Stimulated activated CD8-positive, alpha-beta memory T cell treated with anti-CD3 and anti-CD28 coated beads, Interleukin-15, amount 100 ng/mL, for 4 hours (primary cell): ENCODE measurements at places on chromosomes 13 and 19.

DNA sequence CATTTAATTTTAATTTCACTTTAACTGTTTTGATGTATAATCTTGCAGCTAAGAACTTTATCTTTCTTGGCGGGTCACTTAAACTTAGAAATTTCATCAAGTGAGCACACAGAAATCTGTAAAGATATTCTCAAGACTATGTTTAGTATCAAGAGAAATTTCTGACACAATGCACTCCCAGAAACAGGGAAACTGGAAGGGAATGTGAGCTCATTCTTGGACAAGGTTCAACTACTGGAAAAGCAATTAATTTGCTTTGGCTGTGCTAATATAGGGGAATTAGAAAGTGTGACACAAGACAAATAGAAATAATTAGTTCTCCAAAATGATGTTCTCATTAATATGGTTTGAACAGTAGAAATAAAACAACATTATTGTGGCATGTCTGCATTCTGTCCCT lies 402.3 kb downstream of the DACH1 start:
- no peak for DNase-seq

GRCh38 chr13:41401366-41401765 lies 56.0 kb upstream of the RGCC start:
- no peak for DNase-seq

GRCh38 chr13:59356607-59357006 lies 807.1 kb downstream of the DIAPH3 start:
- DNase-seq = no peak

- DNase-seq = no peak
These were observed 36.7 kb upstream of the DOCK9 start for GRCh38 chr13:99014522-99014921.

DNA sequence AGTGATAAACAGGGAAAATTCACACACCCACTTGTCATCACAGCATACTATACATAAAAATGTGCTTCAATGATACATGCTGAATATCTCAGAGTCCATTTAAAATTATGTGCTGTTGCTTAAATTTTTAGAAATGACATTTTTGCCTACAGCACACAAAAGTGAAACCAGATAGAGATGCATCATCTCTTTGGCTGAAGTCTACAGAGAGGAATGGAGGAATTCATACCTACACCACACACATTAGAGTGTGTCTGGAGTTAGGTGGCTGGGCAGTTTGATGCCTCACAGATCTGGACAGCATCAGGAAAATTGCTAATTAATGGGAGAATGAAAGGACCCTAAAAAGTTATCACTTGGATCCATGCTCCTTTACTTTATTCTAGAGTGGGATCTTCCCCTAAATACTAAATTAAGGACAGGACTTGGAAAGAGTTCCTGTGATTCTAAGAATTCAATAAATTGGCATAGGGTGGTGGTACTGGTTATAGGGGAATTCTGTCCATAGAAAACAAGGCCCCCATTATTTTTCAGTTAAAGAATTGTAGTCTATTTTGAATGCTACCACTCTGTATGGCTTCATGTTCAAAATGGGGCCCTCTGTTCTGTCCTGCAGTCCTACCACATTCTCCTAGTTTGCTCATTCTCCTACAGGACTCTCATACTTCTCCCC lies 41.3 kb downstream of the RCBTB2 start:
- no peak for DNase-seq

- DNase-seq = no peak
These were observed 5.7 kb downstream of the ZNF653 start for GRCh38 chr19:11499890-11500420.

GRCh38 chr19:42313096-42313839 lies at the start of gene TMEM145:
Gene TMEM145, plus strand, starts transcription at chr19:42313309. Its CDS starts 68 bp downstream, at chr19:42313377.
- no peak for DNase-seq

GRCh38 chr13:110627761-110628476 lies 12.6 kb downstream of the NAXD start:
- no peak for DNase-seq

- DNase-seq = no peak
These were observed 49.6 kb upstream of the DIAPH3 start for GRCh38 chr13:60213236-60213744.

DNA sequence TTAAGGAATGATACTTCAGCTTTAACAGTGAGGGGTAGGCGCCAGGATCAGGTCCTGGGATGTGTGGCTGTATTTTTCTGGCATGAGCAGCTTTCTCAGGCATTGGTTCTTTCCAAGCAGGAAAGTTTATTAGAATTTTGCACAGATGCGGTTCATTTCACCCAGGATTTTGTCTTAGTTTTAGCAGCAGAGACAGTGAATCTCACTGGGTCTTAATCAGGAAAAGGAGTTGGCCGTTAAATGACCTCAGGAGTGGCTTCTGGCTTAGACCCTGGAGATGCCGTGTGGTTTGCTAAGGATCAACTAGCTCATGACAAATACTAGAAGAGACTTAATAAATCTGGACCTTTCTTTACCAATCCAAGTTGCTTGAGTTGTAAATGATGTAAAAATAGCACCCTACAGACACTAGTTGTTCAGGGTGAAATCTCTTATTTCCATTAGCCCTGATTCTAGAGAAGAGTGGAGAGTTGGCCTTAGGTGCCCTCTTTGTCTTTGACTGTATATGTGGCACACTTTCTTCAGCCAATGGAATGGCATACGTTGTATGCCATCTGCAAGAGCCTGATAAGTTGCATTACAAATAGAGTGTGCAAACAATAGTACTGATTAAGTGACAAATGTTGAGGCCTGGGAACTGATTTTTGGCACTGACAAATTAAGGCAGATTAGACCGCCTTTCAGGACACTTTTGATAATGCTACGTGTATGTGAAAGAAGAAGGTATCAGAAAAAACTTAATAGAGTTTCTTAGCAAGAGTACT lies 34.0 kb downstream of the LRCH1 start:
- DNase-seq = no peak

GRCh38 chr19:44648631-44649251 lies 5.0 kb downstream of the PVR start:
- no peak for DNase-seq

- no peak for DNase-seq
These were observed 174.4 kb downstream of the KCTD15 start for GRCh38 chr19:33971073-33971472.

DNA sequence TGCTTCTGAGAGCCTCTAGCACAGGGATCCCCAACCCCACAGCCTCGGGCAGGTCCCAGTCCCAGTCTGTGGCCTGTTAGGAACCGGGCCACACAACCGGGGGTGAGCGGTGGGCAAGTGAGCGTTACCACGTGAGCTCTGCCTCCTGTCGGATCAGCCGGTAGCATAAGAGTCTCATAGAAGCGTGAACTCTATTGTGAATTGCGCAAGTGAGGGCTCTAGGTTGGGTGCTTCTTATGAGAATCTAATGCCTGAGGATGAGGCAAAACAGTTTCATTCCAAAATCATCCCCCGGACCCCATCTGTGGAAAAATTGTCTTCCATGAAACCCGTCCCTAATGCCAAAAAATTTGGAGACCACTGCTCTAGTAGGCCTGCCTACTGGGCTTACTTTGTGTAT lies 87.0 kb upstream of the UBL3 start:
- no peak for DNase-seq

- DNase-seq = no peak
These were observed 18.2 kb downstream of the CRX start for GRCh38 chr19:47839913-47840312.

GRCh38 chr13:103328899-103329298 lies 262.7 kb upstream of the SLC10A2 start:
- DNase-seq = no peak

GRCh38 chr19:33815380-33816340 lies 19.0 kb downstream of the KCTD15 start:
- no peak for DNase-seq

- DNase-seq = no peak
These were observed 83.3 kb downstream of the POSTN start for GRCh38 chr13:37515226-37515625.

- no peak for DNase-seq
These were observed 305.0 kb downstream of the EFNB2 start for GRCh38 chr13:106230450-106230849.

DNA sequence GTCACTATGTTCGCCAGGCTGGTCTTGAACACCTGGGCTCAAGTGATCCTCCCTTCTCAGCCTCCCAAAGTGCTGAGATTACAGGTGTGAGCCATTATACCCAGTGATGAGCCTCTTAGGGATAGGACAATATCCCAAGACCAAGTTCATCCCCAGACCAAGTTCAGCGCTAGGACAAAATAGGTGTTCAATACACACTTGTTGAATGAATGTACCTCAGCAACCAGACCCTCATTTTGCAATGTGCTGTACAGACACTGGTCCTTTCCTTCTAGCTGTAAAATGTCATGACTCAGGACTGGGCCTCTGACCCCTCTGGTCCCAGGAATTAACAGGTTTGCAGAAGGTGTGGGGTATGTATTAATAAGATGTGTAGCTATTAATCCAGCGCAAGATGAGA lies 246.0 kb downstream of the TSHZ3 start:
- DNase-seq = no peak

DNA sequence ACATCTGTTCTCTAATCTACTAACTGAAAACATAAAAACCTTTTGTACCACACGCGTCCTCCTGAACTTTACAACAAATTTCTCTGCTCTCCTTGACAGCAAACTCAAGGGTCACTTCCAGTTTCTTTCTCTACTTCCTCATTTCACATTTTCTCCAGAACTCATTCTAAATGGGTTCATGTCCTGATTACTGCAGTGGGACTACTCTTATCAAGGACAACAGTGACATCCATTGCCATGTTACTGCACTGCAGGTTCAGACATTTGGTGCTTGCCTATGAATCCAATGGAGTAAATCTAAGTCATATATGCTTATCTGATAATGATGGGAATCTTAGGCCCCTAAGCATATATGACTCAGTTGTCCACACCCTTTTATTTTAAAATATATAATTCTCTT lies 35.3 kb downstream of the FPR3 start:
- no peak for DNase-seq

- no peak for DNase-seq
These were observed 74.8 kb downstream of the TSHZ3 start for GRCh38 chr19:31274251-31275067.

DNA sequence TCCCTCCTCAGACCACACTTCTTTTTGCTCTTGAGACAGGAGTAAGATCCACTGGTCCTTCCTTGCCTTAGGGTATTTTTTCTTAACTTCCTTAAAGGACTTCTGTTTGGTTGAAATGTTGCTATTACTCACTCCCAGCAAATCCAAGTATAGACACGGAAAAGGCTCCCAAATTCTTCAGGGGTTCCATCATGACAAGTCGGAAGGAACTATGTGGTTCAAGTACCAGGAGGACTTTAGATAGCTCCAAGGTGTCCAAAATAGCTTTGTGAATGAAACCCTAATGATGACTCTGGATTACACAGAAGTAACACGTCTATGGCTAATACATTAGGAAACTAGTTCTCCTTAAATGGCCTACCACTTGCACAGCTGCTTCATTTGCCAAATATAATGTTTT lies 238.7 kb downstream of the KCTD12 start:
- DNase-seq = no peak

GRCh38 chr19:18401580-18402112 lies 4.2 kb upstream of the LRRC25 start:
- DNase-seq = no peak

GRCh38 chr13:53778937-53779336 lies 750.3 kb downstream of the OLFM4 start:
- no peak for DNase-seq

DNA sequence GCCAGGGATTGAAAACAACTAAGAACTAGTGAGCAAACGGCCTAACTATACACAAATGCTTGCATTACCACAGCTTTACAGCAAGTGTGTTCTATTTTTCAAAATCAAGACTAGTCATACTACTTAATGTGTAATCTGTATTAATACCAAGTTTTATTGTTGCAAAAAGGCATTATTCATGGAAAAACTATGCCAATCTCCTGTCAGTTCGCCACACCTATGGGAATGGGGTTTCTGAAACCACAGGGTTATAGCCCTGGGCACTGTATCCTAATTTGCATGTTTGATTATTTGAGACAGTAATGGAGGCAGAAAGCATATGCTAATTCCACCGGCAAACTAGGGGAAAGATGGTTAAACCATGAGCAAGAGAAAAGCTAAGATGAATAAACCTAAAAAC lies 14.3 kb downstream of the GAS6 start:
- DNase-seq = no peak

GRCh38 chr19:16927883-16928282 lies 39.1 kb downstream of the F2RL3 start:
- no peak for DNase-seq
